ENCODE measurements at places on chromosomes 11 and 22.

- no peak for DNase-seq
Measured at GRCh38 chr11:44885065-44885810, 65.4 kb downstream of the TP53I11 start.

DNA sequence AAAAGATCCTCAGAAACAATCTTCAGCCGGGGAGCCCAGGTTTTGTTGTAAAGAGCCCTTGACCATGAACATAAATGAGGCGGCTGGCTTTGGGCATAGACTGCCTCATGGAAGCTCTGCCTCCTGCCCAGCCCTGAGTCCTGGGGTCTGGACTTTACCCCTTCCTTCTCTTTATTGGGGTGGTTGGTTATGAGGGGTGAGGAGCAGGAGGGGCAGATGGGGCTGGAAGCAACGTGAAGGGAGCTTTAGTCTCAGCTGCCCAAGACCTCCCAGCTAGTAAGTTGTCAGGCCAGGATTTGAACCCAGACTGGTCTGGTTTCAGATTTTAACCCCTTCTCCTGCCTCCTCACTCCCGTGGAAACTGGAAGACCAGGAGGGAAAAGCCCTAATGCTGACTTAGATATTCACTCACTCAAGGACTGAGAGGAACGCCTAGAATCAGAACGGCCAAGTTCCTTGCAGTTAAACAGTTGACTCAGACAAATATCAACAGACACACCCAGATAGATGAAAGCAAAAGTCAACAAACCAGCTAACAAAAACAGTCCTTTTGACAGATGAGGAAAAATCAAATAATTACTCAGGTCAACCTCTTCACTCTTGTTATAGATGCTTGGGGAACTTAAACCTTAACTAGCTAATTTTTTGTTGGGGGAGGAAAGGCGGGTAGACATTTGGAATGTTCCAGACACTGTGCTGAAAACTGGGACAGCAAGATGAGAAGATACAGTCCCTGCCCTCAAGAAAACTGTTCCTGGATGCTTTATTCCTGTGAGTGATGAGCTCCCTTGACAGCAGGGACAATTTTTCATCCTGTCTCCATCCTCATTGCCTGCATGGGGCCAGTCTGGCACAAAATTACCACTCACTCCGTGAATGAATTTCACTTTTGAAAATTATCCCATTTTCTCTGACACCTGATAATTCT is 20.8 kb upstream of the ARRB1 start:
- no peak for DNase-seq

- no peak for DNase-seq
Measured at GRCh38 chr11:9972989-9973388, 309.1 kb downstream of the SWAP70 start.

GRCh38 chr11:110750100-110750499 is 37.9 kb upstream of the ARHGAP20 start:
- no peak for DNase-seq

- no peak for DNase-seq
Measured at GRCh38 chr22:40620464-40621046, 16.0 kb downstream of the MRTFA start.

DNA sequence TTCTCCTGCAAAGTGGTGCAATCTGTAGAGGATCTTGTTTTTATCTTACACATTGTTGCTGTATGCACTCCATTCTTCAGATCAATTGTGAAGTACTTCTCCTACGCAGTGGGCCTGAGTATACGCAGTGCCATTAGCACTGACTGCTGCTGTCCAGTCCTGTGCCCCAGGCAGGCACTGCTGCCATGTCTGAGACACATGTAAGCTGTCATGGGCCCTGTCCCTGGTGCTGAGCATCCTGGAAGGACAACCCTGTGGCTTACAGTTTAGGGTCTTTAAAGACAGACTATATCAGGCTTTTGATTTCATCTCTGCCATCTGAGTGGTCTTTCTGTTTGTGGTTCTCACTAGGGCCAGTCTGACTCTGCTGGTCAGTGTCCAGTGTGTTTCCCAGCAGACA is 44.8 kb upstream of the PTPN5 start:
- no peak for DNase-seq

- DNase-seq: no peak
Measured at GRCh38 chr11:112504056-112504455, 243.4 kb upstream of the PLET1 start.
